CD4-positive, alpha-beta memory T cell (primary cell): ENCODE measurements at places on chromosomes 4 and X. TPM values are rescaled to one million over a fixed set of nuclear protein-coding genes. Genes with fewer than 3 reads are reported as not detected.

PAGE1 gene
- not detected for total RNA-seq

GAGE12F gene
- total RNA-seq, result not detected

TMEM47 gene
- not detected for total RNA-seq

DNA sequence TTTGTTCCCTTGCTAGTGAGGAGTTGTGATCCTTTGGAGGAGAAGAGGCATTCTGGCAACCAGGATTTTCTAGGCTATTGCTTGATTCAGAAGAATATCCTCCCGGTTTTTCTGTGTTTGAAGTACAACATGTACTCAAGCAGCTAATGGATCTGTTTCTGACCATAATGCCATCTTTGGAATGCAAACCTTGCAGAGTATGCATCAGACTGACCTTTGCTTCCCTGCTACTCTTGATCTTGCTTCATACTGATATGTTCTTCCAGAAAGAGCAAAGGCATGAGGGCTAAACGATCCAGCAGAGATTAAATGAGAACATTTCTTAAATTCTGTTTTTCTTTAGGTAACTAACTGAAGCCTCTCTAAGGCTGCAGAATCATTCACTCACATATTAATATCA is 265.4 kb upstream of the SLC7A11 start:
- no peak for DNase-seq

DNA sequence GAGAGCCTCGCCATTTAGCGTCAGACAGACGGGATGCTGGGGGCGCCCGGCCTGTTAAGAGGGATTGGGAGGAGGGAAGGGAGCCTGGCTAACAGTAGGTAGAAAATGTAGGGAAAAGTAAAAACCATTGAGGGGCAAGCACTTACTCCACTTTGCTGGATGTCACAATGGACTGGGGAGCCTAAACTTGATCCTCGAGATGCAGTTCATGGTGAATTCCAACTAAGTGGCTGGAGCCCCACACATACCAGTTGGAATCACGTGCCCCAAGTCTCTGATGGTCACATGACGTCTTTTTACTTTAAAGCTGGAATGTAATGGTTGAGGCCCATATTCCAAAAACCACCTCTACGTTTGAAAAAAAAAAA is 1.5 kb downstream of the PLS3 start:
- no peak for DNase-seq
